ENCODE measurements at places on chromosomes 5 and 9.
A peak's percentile ranks its signal among the peaks of the same experiment; 100 is the strongest.

- DNase-seq: no peak
These were observed 64.8 kb downstream of the ERCC6L2 start for GRCh38 chr9:95940265-95940664.

GRCh38 chr5:179274321-179275315 lies 70.6 kb downstream of the ADAMTS2 start:
- no peak for DNase-seq

GRCh38 chr5:65076251-65076869 lies 307.6 kb downstream of the CWC27 start:
- peak; percentile 58 for DNase-seq

DNA sequence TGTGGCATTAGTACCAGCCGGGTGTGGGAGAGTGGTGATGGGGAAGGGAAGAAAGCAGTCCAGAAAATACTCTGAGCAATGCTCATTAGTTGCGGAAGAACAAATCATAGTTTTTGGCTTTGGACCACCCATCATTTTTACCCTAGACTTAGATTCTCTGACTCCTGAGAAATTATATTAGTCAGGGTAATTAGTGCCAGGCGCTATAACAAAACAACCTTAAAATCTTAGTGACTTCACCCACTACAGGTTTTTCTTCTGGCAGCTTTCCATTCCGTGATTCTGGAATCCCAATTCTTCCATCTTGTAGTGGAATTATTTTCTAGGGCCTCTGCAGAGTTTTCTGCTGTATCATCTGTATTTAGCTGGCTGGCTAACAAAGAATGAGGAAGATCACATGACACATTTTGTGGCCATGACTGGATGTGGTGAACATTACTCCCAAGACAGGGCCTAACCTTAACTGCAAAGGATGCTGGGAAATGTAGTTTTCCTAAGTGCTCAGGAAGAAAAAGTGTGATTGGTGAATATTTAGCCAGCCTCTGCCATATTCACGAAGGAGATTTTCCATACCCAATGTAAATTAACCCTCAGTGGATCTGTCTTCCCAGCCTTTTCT lies 373.0 kb upstream of the MEF2C start:
- DNase-seq: no peak

GRCh38 chr5:147245381-147246165 lies 10.7 kb downstream of the STK32A start:
- DNase-seq: no peak

- DNase-seq: no peak
These were observed 698.3 kb downstream of the MAT2B start for GRCh38 chr5:164203581-164204225.

DNA sequence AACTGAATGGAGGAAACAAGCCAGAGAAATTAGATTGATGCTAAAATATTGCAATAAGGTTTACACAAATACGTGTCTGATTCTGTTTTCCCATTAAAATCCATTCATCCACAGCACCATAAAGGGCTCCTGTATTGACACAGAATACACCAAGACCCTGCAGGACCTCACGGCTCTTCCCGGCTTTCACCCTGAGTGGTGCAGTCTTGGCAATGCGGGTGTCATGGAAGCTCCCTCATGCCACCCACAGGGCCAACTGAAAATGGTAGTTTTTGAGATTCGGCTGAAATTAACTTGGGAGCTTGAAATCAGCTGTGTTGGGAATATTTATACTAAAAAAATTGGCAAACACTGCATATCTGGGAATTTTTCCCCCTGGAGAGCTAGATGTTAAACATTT lies 17.3 kb upstream of the EXOC3 start:
- DNase-seq: no peak

DNA sequence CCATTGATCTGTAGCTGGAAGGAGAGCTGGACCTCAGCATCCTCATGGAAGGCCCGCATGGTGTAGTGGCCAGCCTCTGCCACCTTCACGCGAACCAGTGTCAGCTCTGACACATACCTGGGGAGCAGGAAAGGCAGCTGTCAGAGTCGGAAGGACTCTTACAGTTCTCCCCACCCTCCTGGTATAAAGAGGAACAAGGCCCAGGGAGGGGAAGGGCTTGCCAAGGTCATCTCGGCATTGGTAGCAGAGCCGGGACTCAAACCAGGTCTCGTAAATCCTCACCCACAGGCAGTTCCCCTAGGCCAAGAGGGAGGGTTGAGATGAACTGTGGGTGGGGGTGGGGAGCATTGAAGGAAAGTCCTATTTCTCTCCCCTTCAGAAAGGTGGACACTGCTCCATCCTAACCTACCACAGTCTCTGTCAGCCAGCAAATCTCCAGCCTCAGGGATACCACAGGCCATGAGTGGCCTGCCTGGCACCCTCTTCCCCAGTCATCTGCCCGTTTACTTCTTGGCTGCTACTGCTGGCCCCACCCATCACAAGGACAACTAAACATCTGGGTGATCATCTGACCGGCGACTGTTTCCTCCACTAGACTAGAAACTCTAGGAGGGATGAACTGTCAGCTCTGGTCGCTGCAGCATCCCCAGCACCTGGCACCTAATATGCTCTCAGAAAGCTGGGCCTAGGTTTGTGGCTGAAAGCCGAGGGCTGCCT lies 23.5 kb downstream of the PDGFRB start:
- no peak for DNase-seq

DNA sequence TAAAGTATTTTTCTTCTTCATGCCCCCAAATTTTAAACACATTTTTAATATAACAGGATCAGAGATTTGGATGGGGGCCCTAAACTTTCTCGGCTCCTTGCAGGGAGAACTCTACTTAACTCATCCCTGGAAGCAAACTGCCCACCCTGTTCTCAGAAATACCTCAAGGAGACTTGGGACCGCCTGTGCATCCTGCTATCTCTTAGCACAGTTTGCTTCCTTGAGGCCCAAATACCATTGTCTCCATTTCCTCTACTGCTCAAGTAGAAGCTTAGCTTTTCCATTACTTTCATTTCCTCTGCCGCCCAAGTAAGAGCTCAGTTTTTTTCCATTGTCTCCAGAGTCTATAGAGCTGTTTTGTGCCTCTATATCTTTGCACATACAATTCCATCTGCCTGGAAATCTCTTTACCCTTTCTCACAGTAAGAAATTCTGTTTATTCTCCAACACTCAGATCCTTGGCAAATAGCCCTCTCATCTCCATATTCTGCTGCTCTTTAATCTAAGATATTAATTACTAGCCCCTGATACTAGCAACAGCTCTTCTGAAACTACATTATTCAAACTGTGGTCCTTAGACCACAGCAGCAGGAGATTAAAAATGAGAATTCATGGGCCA lies 137.8 kb downstream of the CEMIP2 start:
- DNase-seq: no peak

GRCh38 chr9:130741831-130742449 lies 48.4 kb downstream of the EXOSC2 start:
- DNase-seq: no peak

DNA sequence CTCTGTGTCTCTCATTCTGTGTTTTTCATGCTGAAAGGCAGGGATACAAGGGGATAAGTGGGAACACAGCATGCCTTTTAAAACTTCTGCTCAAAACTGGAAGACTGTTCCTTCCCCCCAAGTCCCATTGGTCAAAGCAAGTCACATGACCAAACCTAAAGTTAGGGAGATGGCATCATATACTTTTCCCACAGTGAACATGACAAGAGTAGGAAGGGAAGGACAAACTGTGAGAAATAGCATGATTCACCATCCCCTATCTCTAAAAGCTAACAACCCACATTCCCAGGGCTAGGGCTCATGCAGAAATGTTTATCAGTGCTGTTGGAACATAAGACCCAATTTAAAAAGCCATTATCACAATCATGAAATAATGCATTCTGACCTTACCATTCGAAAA lies 24.2 kb upstream of the SHISAL2B start:
- DNase-seq: no peak

DNA sequence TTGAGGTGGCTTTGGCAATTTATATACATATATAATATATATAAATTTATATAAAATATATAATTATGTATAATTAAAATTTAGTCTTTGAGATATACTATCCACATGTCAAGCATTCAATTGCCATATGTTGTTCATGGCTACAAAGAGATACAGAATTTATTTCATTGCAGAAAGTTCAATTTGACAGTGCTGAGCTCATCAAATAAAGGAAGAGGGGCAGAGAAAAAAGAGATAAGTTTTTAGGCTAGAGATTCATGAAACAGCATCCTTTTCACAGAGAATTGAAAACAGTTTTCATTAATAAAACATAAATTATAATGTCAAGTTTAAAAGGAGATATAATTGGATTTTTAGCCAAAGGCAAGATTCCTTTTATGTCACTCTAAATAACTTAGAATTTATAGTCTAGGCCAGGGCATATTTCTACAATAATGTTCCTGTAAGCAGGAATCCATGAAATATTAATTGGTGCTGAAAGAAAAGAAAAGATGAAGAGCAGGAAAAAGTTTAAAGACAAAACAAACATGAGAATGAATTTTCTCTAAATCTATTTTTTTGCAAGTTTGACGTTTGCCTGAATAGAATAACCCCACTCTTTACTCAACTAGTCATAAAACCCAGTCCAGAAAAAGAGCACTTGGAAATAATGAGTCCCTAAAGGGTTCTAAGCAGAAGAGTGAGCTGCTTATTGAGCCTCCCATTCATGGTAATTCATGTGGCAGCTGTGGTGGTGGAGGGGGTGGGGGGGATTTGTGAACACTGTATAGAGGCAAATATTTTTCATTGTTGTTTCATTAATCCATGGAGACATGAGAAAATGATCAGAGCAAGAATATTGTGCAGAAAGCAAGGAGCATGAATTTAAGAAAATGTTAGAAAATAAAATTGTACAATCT lies 1279.5 kb downstream of the CDH12 start:
- DNase-seq: no peak

DNA sequence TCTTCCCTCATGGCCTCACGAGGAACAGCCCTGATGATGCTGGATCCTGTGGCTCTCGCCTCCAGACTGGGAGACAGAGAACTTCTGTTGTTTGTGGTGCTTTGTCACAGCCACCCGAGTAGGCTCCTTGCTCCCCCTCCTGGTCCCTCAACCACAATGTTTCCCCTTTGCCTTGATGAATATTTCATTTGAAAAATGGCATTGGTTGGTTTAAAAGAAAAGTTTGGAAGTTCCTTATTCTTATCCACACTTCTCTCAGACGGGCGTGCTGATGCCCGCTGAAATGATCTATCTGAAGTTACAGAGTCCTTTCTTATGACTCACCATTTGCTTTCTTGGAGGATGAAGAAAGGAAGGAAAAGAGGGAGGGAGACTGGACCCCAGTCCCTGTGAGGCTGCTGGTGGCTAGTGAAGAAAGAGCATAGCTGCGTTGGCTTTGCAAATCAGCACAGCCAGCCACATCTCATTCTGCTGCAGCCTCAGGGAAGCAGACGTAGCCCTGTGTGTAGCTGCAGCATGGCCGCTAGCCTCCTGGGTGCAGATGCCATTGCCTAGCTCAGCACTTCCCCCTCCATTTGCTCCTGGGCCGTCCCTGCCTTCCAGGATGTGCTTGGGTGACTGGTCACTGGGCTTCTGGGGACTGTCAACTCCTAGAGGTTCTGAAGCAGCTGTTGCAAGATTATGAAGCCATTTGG lies 185.9 kb downstream of the ERCC6L2 start:
- peak; percentile 58 for DNase-seq

DNA sequence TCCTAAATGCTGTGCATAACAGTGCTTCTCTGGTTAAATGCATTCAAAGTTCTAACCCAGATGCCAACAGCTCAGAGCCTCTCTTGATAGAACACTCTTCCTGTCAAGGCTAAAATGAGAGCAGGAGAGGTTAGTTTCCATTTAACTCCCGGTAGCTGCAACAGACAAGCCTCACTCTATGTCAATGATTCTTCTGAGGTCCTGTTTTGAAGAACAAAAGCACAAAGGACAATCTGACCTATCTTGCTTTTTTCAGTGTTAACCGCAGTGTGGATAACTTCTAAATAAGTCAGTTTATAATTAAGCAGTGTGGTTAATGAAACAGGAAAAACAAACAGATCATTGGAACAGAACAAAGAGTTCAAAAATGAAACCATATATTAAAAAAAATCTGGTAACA lies 80.7 kb downstream of the ANKRD55 start:
- DNase-seq: peak; percentile 14

- DNase-seq: no peak
These were observed 24.4 kb downstream of the WHRN start for GRCh38 chr9:114480746-114481435.

DNA sequence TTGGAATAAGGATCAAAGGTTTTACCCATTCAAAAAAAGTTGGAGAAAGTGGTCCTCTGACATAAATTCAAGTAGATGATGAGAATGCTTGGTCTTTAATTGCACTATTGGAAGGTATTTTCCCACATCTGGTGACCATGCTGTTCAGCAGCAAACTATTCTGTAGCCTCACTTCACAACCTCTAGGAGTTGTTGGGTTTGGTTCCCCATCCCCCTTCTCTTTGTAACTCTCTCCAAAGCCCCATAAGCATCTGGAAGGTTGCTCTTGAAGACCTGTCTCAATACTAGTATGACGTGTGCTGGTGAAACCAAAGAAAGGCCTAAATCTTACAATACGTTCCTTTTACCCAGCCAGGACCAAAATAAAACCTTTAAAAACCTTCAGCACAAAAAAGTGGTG lies 8.5 kb downstream of the RGMB start:
- no peak for DNase-seq

DNA sequence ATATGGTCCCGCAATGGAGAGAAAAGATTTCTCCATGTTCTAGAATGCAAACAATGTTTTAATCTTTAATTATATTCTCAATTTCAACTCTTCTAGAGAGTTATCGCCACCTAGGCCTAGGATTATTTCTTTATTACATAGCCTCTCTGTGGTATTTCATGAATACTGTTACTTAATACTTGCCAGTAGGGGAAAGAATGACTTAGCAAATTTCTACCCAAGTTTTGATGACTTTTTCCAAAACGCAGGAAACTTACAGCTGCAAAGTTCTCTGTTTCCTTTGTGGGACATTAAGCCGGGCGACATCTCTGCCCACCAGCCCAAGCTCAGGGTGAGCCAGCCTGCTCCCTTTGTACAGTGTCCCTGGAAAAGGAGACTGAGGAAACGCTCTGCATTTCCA lies 73.8 kb downstream of the MED27 start:
- no peak for DNase-seq

DNA sequence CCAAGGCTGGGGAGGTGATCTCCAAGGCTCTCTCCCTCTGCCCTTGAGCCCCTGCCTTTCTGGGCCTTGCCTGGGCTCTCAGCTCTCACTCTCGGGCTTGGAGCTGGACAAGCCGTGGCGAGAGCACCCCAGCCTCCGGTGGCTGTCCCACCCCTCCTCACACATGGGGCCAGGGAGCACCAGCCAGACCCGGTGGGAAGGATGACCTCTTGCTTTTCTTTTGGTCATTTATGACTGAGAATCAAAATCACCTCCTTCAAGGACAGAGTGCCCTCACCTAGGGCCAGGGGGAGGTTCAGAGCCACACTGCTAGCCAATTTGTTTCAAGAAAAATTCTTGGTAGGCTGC lies 14.1 kb downstream of the TCF7 start:
- no peak for DNase-seq

GRCh38 chr9:89814340-89815040 lies 209.7 kb downstream of the GADD45G start:
- peak; percentile 25 for DNase-seq

DNA sequence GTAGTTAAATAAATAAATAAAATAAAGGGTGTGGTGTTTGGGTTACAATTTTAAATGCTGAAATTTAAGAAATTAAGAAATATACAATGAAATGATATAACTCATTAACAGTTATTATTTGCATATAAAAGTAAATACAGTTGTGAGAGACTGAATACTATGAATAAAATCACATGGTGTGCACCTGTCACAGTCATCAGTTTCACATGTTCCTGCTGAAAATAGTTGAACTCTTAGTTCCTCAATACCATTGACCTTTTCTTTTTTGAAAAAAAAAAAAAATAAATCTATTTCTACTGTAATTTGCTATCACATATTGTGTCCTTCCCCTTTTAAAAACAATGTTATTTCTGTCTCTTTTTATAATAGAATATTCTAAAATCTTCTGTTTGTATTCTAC lies 130.9 kb upstream of the CHD1 start:
- DNase-seq: no peak
